ENCODE measurements at places on chromosomes 2 and 18. TPM values are rescaled to one million over a fixed set of nuclear protein-coding genes. Genes with fewer than 3 reads are reported as not detected.

DNA sequence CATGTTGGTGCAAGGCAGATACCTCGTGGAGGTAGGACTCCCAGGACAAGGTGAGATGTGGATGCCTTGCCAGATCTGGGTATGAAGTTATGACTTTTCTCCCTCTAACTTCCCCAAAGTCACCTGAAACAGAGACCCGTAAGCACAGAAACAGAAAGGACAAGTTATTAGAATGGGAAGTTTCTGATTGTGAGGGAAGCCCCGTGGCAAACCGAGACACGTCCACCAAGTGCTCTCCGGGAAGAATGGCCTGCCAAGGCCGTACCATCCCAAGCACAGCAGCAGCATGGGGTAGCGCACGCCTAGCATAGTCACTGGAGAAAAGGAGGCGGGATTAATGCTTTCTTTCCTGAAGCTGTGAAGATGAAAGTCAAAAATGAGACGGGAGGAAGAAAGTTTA is 110.6 kb downstream of the ZNF532 start:
- DNase-seq, result no peak

- no peak for DNase-seq
Measured at GRCh38 chr2:1602278-1603010, 141.9 kb downstream of the PXDN start.

DNA sequence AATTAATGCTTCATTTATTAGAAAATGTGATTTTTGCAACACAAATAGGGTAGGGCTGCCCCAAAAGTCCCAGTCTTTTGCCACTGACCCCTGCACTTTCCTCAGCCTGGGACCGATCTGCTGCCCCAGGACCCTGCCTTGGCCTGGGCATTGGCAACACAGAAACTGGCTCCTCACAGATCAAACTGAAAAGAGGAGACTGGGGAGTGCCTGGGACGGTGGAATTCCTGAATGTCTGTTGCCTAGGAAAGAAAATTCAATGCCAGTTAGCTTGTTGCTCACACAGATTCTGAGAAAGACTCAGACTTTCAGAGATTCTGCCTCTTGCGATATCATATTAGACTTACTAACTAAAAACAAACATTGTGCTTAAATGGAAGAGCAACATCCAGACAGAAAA is 211.2 kb downstream of the VAPA start:
- DNase-seq, result no peak

DNA sequence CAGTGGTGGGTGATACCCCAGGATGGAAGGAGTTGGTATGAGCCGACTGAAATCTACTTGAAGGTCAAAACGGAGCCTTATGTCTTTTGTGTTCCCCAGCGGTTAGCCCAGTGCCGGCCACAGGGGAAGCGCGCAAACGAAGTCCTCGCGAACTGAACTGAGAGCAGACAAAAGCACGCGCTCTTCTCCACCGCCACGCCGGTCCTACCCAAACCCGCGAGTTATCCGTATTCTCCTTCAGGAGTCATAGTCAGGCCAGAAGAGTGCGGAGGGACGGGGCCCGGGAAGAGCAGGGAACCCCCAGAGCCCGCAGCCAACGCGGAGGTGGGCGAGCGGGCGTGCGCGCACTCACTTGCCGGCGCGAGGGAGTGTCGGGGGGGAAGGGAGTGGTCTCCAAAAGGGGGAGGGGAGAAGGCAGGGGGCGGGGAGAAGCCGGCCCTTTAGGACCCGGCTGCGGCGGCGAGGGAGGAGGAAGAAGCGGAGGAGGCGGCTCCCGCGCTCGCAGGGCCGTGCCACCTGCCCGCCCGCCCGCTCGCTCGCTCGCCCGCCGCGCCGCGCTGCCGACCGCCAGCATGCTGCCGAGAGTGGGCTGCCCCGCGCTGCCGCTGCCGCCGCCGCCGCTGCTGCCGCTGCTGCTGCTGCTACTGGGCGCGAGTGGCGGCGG is at the start of gene IGFBP2:
Gene IGFBP2 (plus strand): TSS at position 469 of the 664 bp plus-strand sequence. CDS start 104 bp downstream, at position 573.
- peak; percentile 74 for DNase-seq

- no peak for DNase-seq
Measured at GRCh38 chr2:147416099-147416498, 428.7 kb upstream of the ACVR2A start.

- DNase-seq, result no peak
Measured at GRCh38 chr2:104660991-104661390, 192.9 kb upstream of the POU3F3 start.

GRCh38 chr2:21220930-21221329 is 97.2 kb downstream of the TDRD15 start:
- no peak for DNase-seq

GRCh38 chr2:207516206-207516605 is 13.6 kb upstream of the CREB1 start:
- no peak for DNase-seq

GRCh38 chr2:204336153-204336744 is 209.0 kb upstream of the PARD3B start:
- DNase-seq, result no peak

- no peak for DNase-seq
Measured at GRCh38 chr2:179478771-179479170, 214.1 kb upstream of the SESTD1 start.

DNA sequence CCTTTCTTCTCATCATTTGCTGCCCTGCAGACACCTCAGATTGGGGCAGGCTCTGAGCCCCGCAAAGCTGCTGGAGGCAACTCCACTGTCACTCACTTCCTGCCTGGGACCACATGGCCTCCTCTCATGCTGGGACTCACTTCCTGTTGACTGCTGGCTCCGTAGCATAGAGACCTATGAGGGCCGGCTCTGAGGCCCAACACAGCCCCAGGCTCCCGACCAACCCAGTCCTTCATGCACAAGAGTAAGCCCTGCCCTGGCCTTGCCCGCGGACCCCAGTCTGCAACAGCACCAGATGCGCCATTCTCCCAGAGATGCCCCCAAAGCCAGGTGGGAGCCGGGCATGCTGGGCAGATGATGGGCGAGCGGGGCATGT is 55.7 kb downstream of the DNMT3A start:
- DNase-seq, result no peak

GRCh38 chr2:237674731-237675276 is 47.4 kb downstream of the LRRFIP1 start:
- DNase-seq, result no peak

GRCh38 chr2:219615894-219616293 is 11.5 kb upstream of the SLC4A3 start:
- DNase-seq, result no peak

SOX11 gene
- polyA plus RNA-seq, result 19.4 TPM

MYO7B gene
- polyA plus RNA-seq, result 33.3 TPM

PECR gene
- 53.7 TPM for polyA plus RNA-seq

PGAP1 gene
- 25.3 TPM for polyA plus RNA-seq

MAP3K19 gene
- polyA plus RNA-seq, result 0.32 TPM

All from renal cortex interstitium (tissue), 15 donors.